ENCODE measurements at places on chromosomes 4 and X. TPM values are rescaled to one million over a fixed set of nuclear protein-coding genes. Genes with fewer than 3 reads are reported as not detected.

DNA sequence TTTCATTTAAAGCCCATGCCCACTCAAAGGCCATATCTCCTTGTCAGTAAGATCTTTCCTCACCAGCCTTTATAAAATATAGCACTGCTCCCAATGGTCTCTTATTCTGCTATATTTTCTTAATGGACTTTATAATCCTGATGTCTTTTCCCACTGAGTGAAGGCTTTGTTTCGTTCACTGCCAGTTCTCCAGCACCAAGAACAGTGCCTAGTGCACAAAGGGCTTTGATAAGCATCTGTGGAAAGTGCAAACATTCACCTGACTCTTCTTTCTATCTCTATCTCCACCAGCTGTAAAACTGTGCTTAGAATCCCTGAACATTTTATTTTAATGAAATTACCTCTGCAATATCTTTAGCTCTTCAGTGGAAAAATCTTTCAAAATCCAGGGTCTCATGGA lies 573.9 kb upstream of the MAGEB2 start:
- DNase-seq, result no peak
- no peak overlapping the region for H3K27ac ChIP-seq
- no peaks in the 10 kb centered on the region for H3K27me3 ChIP-seq
- H3K4me3 ChIP-seq, result no peak overlapping the region
- H3K4me1 ChIP-seq, result no peaks in the 10 kb centered on the region
- no peaks in the 10 kb centered on the region for H3K36me3 ChIP-seq

DNA sequence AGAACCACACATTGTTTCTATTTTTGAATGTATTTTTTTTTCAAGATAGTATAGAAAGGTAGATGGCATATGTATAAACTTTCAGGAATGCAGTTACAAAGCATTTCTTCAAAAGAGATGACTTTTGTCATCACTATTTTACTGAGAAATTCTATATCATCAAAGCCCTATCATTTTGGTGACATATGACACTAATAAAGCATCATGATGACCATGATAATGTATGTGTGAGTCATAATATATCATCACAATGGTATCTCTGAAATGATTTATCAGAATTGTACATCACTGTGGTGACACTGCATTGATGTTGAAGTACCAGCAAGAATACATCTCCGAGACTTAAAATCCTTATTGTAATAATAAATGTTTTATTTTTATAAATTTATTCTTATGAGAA lies 1740.8 kb downstream of the PCDH7 start:
- H3K4me3 ChIP-seq, result no peak overlapping the region
- no peak overlapping the region for H3K27ac ChIP-seq
- no peaks in the 10 kb centered on the region for H3K27me3 ChIP-seq
- DNase-seq, result no peak

DNA sequence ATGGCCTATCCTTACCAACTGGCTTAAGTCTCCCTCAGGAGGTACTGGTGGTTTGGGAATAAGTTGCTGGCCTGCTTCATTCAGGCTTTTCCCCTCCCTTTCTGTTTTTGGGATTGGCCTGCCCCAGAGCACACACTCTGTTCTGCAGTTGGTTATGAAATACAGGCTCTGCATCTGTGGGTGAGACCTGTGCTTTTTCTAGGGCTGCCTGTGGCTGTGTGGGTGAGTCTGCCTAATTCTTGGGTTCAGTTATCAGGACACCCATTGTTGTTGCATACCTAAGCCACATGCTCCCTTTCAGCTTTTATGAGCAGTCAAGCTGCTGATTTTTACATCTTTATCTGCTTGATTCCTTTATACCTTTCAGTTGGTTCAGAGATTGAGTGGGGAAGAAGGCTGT lies 19.0 kb upstream of the CWH43 start:
- no peaks in the 10 kb centered on the region for H3K36me3 ChIP-seq
- DNase-seq, result no peak
- H3K4me3 ChIP-seq, result no peak overlapping the region
- H3K4me1 ChIP-seq, result no peaks in the 10 kb centered on the region
- no peak overlapping the region for H3K27ac ChIP-seq
- no peaks in the 10 kb centered on the region for H3K27me3 ChIP-seq

DNA sequence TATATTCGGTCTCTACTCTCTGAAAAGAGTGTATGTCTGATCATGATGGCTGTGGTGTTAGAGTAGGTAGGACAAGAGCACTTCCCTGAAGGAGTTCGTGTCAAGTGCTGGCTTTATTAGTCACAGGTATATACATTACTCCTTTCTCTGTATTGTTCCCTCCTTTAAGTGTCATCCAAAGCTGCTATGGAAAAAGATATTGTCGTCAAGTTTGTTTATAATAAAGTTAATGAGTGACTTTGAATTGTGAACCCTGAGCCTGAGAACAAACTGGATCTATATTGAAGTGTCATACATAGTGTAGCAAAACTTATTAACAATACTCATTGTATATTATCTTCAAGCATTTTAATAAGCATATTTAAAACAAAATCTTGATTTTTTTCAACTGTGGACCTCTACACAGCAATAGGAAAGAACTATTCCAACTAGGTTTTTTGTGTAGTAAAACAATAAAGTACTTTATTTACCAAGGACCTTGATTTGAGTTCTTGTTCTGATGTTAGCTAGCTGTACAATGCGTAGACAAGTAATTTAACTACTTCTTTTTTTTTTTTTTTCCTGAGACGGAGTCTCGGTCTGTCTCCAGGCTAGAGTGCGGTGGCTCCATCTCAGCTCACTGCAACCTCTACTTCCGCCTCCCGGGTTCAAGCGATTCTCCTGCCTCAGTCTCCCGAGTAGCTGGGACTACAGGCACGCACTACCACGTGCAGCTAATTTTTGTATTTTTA lies 177.7 kb downstream of the RAPGEF2 start:
- no peaks in the 10 kb centered on the region for H3K27me3 ChIP-seq

- H3K4me3 ChIP-seq, result no peak overlapping the region
- H3K27me3 ChIP-seq, result no peaks in the 10 kb centered on the region
- H3K36me3 ChIP-seq, result no peaks in the 10 kb centered on the region
- peaks cover 37% of the 10 kb centered on the region for H3K4me1 ChIP-seq
Observed at GRCh38 chr4:26884486-26884988, 23.9 kb downstream of the STIM2 start.

DNA sequence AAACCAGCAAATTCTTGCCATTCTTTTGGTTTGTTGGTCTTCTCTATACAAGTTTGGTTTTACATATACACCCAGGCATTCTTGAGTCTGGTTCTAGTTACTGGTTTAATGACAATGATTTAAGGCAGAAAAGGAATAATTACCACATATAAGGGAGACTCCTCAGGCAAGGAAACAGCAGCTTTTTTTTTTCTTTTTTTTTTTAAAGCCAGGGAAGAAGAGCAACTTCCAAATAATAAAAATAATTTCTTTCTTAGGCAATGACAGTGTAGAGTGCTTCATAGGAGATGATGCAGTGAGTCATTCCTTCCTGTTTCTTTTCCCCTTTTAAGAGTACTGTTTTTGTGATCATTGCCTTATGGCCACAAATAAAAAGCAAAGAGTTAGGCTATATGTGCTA lies 289.7 kb downstream of the DKK2 start:
- H3K4me1 ChIP-seq, result no peaks in the 10 kb centered on the region
- no peaks in the 10 kb centered on the region for H3K27me3 ChIP-seq
- no peak overlapping the region for H3K4me3 ChIP-seq

GRCh38 chrX:125977851-125978250 lies 188.2 kb downstream of the DCAF12L2 start:
- H3K4me3 ChIP-seq, result no peak overlapping the region
- H3K27ac ChIP-seq, result no peak overlapping the region
- no peaks in the 10 kb centered on the region for H3K36me3 ChIP-seq
- no peaks in the 10 kb centered on the region for H3K27me3 ChIP-seq
- H3K4me1 ChIP-seq, result no peaks in the 10 kb centered on the region
- DNase-seq, result no peak

DNA sequence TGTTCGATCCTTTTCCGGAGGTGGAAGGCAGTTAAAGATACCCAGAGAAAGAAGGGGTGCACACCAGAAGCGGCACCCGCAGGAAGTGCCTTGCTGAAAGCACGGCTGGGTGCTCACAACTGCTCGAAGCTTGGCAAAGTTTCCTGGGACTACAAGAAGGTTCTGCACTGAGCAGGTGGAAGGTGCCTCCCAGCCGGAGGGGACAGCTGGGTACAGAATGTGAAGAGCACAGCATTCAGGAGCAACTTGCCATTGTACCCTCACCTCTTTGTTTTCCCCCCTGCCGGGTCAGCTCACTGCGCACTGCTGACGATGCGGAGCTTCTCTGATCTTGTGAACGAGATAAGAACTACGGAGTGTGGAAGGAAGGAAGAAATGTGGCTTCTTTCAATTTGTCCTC lies 289.2 kb downstream of the FBXW7 start:
- no peaks in the 10 kb centered on the region for H3K36me3 ChIP-seq
- no peaks in the 10 kb centered on the region for H3K27me3 ChIP-seq
- no peak overlapping the region for H3K4me3 ChIP-seq
- no peak for DNase-seq

- no peak for DNase-seq
- H3K27ac ChIP-seq, result no peak overlapping the region
- no peaks in the 10 kb centered on the region for H3K4me1 ChIP-seq
- H3K36me3 ChIP-seq, result no peaks in the 10 kb centered on the region
- no peak overlapping the region for H3K4me3 ChIP-seq
Observed at GRCh38 chr4:165738571-165738970, 134.5 kb upstream of the TLL1 start.

DNA sequence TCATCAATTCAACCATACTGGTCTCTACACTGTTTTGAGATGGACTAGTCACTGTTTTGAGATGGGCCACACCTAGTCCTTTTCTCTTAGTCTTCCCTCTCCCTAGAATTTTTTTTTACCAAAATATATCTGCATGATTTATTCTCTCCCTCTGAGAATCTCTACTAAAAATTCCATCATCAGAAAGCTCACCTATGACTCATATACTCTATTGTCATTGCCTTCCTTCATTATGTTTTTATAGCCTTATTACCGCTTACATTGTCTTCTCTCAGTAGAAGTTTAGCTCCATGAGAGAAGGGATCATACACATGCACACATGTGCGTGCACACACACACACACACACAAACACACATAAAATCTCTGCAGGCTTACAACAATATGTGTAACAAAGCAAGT lies 303.6 kb downstream of the PCDH10 start:
- no peaks in the 10 kb centered on the region for H3K36me3 ChIP-seq
- DNase-seq, result no peak
- H3K4me3 ChIP-seq, result no peak overlapping the region
- no peaks in the 10 kb centered on the region for H3K4me1 ChIP-seq

- no peaks in the 10 kb centered on the region for H3K4me1 ChIP-seq
- H3K27ac ChIP-seq, result no peak overlapping the region
- no peak for DNase-seq
- no peaks in the 10 kb centered on the region for H3K36me3 ChIP-seq
- H3K27me3 ChIP-seq, result no peaks in the 10 kb centered on the region
- H3K4me3 ChIP-seq, result no peak overlapping the region
Observed at GRCh38 chr4:150794706-150795105, 212.8 kb downstream of the MAB21L2 start.

- no peaks in the 10 kb centered on the region for H3K4me1 ChIP-seq
- H3K36me3 ChIP-seq, result no peaks in the 10 kb centered on the region
- no peak overlapping the region for H3K27ac ChIP-seq
- H3K27me3 ChIP-seq, result no peaks in the 10 kb centered on the region
Observed at GRCh38 chr4:185244763-185245162, 35.4 kb downstream of the SNX25 start.

- H3K27ac ChIP-seq, result no peak overlapping the region
- H3K36me3 ChIP-seq, result no peaks in the 10 kb centered on the region
- no peak overlapping the region for H3K4me3 ChIP-seq
- no peaks in the 10 kb centered on the region for H3K27me3 ChIP-seq
Observed at GRCh38 chr4:130110189-130110588, 1014.2 kb downstream of the C4orf33 start.

- no peaks in the 10 kb centered on the region for H3K27me3 ChIP-seq
- no peak overlapping the region for H3K4me3 ChIP-seq
- no peak for DNase-seq
Observed at GRCh38 chrX:53086464-53086863, 4.3 kb downstream of the TSPYL2 start.

GRCh38 chr4:117545039-117545438 lies 459.7 kb upstream of the TRAM1L1 start:
- H3K27ac ChIP-seq, result no peak overlapping the region
- no peaks in the 10 kb centered on the region for H3K36me3 ChIP-seq
- no peaks in the 10 kb centered on the region for H3K4me1 ChIP-seq
- H3K4me3 ChIP-seq, result no peak overlapping the region
- no peak for DNase-seq

DNA sequence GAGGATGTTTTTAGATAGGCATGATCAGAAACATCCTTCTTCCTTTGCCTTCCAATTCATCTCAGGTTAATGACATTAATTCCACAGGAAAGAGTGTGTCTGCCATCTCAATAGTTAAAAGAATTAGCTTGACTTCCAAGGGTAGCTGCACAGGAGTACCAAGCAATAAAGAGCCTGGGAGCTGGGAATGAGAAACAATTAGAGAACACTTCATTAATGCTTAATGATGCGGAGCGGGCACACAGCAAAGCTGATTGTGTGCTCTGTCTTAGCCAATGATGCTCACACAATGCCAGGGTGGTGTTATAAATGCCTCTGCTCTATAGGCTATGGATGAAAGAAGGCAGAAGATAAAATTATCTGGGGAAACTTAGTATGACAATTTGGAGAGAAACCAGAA lies 1052.5 kb upstream of the LCORL start:
- no peaks in the 10 kb centered on the region for H3K4me1 ChIP-seq
- H3K27ac ChIP-seq, result no peak overlapping the region

GRCh38 chr4:55122235-55122634 lies 3.2 kb downstream of the KDR start:
- no peaks in the 10 kb centered on the region for H3K36me3 ChIP-seq
- no peak overlapping the region for H3K4me3 ChIP-seq
- no peak for DNase-seq
- H3K27me3 ChIP-seq, result peaks cover 38% of the 10 kb centered on the region
- no peaks in the 10 kb centered on the region for H3K4me1 ChIP-seq

- H3K4me3 ChIP-seq, result no peak overlapping the region
- no peak overlapping the region for H3K27ac ChIP-seq
- no peaks in the 10 kb centered on the region for H3K27me3 ChIP-seq
- DNase-seq, result no peak
Observed at GRCh38 chrX:104419211-104419610, 146.8 kb upstream of the IL1RAPL2 start.

DNA sequence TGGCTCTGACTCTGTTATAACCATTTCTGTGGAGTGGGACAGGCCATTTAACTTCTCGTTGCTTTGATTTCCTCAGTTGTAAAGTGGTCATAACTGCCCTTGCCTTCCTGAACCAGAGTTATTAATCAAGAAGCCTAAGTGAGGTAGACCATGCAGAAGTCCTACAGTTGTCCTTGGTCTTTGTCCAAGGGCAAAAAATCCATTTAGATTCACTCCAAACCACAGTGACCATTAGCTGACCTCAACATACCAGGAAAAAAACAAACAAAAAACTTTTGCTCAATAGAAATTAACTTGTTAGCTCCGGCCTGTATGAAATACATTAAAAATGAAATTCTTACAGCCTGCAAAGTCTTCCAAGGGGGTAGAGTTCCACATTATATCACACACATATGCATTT lies 52.7 kb downstream of the TBC1D9 start:
- H3K36me3 ChIP-seq, result no peaks in the 10 kb centered on the region
- peaks cover 10% of the 10 kb centered on the region for H3K4me1 ChIP-seq
- no peak for DNase-seq
- peak overlapping the region; percentile 57 for H3K27ac ChIP-seq
- no peaks in the 10 kb centered on the region for H3K27me3 ChIP-seq

The CNGA1 gene
- total RNA-seq, result 13.2 TPM

The NDST4 gene
- total RNA-seq, result 7.7 TPM

The AASDH gene
- total RNA-seq, result 10.5 TPM

The SCARB2 gene
- total RNA-seq, result 133 TPM

The ARHGAP24 gene
- 141 TPM for total RNA-seq

The CTAG1B gene
- not detected for total RNA-seq

The DDIT4L gene
- total RNA-seq, result 1.6 TPM

The GNPDA2 gene
- 16.3 TPM for total RNA-seq

The SLC38A5 gene
- 38.1 TPM for total RNA-seq

The SAT1 gene
- total RNA-seq, result 792 TPM

The HPGDS gene
- total RNA-seq, result not detected

The TMPRSS11D gene
- not detected for total RNA-seq

The UBA6 gene
- 82.1 TPM for total RNA-seq
